ENCODE measurements at places on chromosomes 1 and 21.

DNA sequence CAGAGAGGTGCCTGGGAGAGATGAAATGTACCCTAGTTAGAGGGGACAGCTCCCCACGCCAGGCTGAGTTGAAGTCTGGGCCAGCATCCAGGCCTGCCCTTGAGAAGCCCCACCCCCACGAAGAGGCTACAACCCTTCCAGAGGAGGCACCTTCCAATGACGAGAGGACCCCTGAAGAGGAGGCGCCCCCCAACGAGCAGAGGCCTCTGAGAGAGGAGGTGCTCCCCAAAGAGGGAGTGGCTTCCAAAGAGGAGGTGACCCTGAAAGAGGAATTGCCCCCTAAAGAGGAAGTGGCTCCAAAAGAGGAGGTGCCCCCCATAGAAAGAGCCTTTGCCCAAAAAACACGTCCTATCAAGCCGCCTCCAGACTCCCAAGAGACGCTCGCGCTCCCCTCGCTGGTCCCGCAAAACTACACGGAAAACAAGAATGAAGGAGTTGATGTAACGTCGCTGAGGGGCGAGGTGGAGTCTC lies 3.1 kb downstream of the EVA1B start:
- no peak for DNase-seq

GRCh38 chr1:55081905-55082296 lies 42.6 kb downstream of the PCSK9 start:
- no peak for DNase-seq

DNA sequence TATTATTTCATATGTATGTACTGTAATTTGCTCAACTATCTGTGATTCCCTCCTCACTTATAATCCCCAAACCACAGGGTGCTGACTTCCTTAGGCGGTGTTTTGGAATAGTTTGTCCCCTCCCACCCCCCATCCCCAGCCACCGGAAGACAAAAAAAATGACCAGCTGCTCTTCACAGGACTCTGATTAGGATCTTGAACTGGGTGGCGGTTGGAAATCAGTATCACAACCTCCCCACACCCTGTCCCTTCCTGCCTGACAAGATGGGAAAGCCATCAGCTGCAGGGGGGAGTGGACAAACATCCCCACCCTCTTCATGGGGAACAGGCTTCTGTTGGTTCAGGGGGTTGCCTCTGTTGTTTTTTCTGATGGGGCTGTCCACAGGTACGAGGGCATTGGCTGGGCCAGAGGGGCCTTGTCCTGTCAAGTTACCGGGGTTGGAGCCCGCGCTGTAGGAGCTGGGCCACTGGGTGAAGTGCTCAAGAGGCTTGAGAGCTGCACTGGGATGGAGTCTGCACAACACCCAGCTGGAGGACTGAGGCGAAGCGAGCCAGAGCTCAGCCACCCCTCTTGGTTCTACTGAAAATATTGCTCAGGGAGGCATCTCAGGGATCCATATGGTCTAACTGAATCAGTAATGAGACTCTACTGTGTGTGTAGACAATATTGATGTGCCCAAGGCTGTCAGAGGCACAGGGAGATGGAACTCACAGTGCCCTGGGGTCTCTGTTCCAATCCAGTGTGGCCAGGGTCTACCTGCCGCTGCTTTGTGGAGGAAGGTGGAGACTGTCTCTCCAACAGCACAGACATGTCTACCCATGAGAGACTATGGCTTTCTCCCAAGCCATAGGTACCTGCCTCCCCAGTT lies 28.2 kb downstream of the NAV1 start:
- DNase-seq: no peak

GRCh38 chr1:23254584-23254983 lies 37.3 kb upstream of the HTR1D start:
- no peak for DNase-seq

DNA sequence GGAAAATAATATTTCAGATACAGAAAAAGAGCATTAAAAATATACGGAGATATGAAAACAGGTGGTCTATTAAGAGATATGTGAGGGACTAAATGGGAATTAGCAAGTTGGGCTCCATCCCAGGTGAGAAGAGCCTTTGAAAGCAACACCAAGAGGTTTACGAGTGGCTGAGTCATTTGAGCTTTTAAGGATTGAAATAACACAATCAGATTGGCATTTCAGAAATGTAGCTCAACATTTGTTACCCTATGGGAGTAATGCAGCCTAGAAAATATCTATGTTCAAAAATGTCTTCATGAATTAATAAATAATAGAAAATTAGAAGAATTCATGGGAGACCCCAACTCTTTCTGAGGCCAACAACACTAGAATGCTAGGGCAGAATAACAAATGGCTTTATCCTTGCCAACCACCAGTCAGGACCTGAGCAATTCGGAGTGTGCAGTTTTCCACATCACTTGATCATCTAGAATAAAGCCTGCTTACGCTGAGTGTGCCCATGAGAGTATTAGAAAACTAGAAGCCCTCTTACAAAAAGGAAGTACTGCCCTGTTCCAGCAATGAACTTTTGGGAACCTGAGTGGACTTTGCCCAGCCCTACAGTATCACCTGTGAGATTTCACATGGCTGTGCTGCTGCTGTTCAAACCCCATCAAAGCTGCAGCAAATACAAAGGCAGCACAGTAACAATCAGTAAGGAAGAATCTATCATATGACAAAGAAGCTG lies 538.0 kb upstream of the CAMK1G start:
- DNase-seq: no peak

GRCh38 chr1:151713044-151713443 lies 3.6 kb downstream of the CELF3 start:
- DNase-seq: no peak
